IPS DF 19.7 (cell line): ENCODE measurements at places on chromosomes 7 and 10.

GRCh38 chr10:103617602-103618385, 124.3 kb downstream of the NEURL1 start:
- DNase-seq, result no peak

DNA sequence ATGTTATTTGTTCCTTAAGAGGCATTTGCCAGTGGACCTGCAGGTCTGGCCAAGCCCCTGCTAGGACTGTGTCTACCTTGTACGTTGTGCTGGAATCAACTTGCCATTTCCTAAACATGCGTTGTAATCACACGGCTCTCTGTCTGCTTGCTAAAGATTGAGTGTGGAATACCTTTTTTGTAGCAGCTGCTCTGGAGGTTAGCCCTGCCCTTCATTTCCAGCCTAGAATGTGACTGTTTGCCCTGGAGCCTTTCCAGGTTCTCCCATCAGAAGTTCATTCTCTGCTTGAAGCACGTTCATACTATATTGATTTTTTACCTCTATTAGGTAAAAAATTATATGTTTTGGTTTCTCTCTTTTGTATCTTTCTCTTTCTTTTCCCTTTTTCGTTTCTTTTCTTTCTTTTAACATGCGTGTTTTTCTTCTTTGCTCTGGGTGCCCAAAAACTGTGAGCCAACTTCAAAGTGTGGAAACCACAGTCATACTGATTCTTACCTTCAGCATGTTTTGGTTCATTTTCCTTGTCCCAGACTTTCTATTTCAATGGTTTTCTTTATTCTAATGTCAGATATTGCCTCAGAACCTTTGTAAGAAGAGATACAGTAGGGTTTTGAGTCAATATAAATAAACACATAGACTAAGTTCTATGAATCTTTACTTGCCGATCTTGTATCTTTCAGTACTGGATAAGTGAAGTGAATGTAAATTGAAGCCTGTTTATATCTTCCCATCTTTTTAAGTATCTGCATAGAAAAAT, 111.9 kb upstream of the RPA3 start:
- DNase-seq, result no peak

GRCh38 chr7:113109718-113110117, 8.6 kb downstream of the SMIM30 start:
- no peak for DNase-seq

- DNase-seq, result no peak
Measured at GRCh38 chr10:46992803-46993561, 81.8 kb downstream of the PTPN20 start.

DNA sequence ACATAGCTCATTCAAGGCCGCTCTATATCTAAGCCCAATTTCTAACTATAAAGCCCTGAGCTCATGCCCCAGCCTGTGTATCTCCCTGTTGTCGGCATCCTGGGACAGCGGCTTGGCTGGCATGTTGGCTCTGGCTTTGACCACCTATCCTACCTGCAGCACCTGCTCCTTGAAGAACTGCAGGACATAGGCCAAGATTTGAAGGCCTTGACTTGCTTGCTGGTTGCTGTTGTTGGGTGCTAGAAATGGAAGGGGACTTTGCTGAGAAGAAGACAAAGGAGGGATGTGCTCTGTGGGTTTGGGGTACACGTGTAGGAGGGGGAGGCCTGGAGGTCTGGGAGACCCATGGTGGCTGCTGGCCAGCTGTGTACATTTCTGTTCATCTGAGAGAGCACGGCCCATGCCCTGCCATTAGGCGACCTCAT, 11.1 kb downstream of the PNLIPRP2 start:
- no peak for DNase-seq

DNA sequence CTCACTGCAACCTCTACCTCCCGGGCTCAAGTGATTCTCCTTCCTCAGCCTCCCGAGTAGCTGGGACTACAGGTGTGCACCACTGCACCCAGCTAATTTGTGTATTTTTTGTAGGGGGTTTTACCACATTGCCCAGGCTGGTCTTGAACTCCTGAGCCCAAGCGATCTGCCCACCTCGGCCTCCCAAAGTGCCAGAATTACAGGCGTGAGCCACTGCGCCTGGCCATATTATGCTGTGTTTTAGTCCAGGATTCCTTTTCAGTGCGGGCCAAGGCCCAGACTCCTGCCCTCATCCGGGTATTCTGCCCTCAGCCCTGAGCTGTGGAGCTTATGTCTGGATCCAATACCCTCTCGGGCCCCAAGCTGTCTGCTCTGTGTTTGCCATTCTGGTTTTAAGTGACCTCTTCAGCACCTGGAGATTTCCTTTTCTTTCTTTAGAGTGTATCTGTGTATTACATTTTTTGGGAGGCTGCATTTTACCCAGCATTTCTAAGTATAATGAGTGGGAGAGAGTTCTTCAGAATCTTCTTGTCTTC, 114.9 kb downstream of the BUB3 start:
- DNase-seq, result no peak

DNA sequence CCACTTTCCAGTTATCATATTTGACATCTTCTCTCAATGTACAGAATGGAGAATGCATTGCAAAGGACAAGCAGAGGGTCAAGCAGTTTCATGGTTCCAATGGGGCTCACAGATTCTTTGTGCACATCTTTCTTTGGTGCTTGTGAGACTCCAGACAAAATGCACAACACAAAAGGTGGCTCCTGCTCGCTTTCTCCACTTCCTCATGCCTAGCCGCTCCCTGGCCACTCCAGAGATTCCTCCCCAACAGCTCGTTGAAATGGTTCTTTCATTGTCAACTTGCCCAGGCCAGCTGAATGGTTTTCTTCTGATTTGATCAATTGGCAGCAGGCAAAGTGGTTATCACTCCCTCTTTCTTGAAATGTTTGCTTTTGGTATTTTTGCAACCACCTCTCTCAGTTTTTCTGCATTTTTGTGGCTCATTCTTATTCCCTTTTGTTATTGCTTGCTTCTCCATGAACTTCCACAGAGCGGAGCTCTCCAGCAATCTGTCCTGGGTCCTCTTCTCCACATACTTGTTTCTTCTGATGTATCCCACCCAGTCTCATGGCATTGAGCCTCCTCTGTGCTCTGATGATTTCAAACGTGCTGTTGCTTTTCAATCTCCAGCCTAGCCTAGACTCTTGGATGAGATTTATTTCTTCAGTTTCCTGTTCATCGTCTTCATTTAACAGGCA, 507.8 kb upstream of the MKI67 start:
- no peak for DNase-seq

- no peak for DNase-seq
Measured at GRCh38 chr10:80461208-80462183, 7.4 kb downstream of the TSPAN14 start.

- no peak for DNase-seq
Measured at GRCh38 chr7:96177353-96177752, 144.5 kb downstream of the SLC25A13 start.

- no peak for DNase-seq
Measured at GRCh38 chr7:43535810-43536585, 46.9 kb upstream of the STK17A start.

- DNase-seq, result no peak
Measured at GRCh38 chr10:47442351-47442750, 41.6 kb downstream of the ANXA8 start.

GRCh38 chr7:111789870-111790269, 227.6 kb upstream of the IMMP2L start:
- DNase-seq, result no peak

DNA sequence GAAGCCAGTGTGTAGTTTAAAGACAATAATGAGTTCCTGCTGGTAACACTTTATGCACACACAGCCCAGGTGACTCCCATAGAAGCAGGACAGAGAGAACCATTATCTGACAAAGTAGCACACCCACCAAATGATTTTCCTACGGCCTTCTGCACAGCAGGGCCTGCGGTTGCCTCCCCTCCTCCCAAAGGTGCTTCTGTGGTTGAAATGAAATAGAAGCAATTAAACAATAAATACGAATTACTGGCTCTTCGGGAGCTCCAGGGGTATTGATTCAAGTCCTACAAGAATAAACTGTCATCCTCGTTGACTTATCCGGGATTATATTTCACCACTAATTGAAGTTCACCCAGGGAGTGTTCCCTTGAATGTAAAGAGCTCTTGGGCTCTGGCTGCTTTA, 172.1 kb downstream of the ACTR3B start:
- no peak for DNase-seq

- no peak for DNase-seq
Measured at GRCh38 chr10:126242397-126243260, 145.6 kb downstream of the ADAM12 start.

- DNase-seq, result no peak
Measured at GRCh38 chr10:78382047-78382446, 348.4 kb downstream of the RPS24 start.

GRCh38 chr10:80537086-80537735, 491 bp upstream of the SH2D4B start:
- DNase-seq, result no peak

DNA sequence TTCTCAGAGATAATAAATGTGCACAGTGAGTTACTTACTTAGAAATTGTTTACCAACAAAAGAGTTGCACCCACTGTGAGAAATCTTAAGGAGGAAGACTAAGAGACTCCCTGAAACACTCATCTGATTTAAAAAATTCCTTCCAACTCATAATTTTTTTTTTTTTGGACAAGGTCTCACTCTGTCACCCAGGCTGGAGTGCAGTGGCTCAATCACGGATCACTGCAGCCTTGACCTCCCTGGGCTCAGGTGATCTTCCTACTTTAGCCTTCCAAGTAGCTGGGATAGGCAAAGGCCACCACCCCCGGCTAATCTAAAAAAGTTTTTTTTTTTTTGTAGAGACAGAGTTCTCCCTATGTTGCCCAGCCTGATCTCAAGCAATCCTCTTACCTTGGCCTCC, 36.0 kb downstream of the MALSU1 start:
- no peak for DNase-seq

DNA sequence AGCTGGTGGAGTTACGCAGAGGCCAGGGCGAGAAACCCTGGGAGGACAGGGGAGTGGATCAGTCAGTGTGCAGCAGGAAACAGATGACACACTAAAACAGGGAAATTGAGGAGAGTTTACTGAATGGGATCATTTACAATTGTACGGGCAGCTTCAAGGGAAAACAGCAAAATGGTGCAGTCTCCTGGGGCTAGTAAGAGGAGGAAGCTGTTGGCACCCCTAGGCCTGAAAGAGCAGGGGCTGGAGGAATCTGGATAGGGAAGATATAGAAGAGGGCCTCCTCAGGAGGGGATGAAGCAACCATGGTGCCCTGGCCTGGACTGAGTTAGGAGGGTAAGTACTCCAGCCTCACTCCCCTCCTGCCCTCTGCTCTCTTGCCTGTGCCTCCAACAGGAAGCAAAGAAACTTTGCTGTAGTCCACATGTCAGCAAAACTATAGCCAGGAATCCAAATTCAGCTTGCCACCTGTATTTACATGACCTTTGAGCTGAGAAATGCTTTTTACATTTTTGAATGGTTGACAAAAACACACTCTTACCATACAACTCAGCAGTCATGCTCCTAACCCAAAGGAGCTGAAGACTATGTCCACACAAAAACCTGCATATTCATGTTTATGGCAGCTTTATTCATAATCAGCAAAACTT, 52.3 kb upstream of the OPN4 start:
- no peak for DNase-seq

DNA sequence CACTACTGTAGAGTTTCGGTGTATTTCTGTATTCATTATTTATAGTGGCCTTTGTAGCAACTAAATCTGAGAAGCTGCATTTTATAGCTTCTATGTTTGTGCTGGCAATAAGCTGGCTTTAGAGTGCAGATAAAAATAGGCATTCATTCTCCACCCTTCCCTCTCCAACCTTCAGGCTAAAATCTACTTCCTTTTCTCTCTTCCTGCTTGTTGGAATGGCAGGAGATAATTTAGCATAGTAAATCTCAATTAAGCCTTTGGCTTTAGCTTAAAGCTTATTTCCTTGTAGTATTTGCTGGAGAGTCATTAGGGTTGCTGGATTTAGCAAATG, 58.5 kb downstream of the CPVL start:
- no peak for DNase-seq

DNA sequence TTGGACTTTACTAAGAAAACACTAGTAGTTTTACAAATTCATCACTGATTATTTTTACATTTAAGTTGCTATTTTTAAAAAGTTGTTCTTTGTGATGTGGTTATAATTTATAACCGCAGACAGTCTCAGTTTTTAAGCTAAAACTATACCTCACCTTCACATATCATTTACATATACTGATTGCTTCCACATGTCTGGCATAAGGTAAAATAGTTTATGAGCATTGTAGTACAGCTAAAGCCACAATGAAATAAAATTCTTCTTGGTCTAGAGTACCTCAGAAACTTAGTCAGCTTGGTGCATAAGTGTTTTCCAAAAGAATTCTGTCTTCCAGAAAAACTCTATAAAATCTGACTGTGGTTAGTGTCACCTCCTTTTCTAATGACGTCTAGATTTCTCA, 13.0 kb downstream of the SEMA3A start:
- DNase-seq, result no peak

GRCh38 chr7:100515072-100515532, 23.9 kb upstream of the AGFG2 start:
- no peak for DNase-seq

DNA sequence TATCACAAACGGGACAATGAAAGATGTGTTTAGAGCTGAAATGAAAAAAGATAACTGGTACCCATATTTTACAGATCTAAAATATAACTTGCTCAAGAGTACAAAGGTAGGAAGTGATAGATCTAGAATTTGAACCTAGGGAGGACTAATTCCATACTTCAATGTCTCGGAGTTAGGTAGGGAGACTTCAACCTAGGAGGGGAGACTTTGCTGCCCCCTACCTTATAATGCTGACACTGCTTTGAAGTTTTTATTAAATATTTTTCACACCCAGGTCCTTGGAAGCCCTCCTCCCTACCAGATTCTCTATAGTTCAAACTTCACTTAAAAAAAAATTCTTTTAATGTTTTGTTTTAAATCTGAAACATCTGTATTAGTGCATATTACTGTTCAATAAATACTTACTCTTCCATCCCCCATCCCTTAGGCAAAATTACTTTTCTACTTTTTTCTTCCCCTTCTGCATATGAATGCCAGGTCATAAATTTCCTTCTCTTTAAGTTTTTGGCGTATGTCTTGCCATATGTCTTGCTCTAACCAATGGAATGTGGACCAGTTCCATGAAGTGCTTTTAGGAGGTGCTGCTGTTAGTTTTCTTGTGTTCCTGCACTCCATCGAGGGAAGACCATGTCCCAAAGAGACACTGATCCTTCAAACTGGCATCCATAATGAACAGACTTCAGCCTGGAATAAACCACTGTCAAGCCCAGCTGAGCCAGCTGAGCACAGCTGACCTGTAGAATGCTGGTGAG, 57.8 kb downstream of the MICU1 start:
- no peak for DNase-seq

DNA sequence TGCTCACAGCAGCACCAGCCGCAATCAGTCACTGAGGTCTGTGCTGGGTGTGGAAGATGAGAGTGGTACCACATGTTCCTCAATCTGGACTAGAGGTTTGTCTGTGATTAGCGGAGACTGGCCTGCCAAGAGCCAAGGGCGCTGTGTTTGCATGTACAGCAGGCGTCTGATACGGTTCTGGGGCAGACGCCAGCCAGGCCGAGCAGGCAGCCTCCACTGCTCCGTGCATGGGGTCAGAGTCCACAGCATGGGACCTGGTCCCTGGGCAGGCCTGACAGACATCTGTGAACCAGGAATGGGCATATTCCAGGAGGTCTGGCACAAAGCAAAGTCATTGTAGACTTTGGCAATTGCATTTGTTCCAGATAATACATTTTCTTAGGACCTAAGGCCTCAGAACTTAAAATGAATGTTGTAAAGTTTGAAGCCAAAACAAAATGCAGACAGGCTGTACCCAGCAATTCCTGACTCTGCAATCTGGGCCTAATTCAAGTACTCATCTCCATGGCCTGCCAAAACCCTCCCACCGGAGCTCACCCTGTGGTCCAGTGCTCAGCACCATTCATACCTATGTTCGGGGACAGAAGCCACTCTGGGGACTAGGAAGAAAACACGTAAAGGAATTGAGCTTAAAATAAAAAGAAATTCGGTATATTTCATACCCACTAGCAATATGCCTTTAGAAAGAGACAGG, 50.0 kb upstream of the FAM20C start:
- no peak for DNase-seq

- DNase-seq, result no peak
Measured at GRCh38 chr7:16266877-16267276, 154.5 kb downstream of the CRPPA start.
